ENCODE measurements at places on chromosomes 12 and 14.

- DNase-seq, result no peak
Observed at GRCh38 chr12:123648401-123648800, 14.8 kb downstream of the GTF2H3 start.

DNA sequence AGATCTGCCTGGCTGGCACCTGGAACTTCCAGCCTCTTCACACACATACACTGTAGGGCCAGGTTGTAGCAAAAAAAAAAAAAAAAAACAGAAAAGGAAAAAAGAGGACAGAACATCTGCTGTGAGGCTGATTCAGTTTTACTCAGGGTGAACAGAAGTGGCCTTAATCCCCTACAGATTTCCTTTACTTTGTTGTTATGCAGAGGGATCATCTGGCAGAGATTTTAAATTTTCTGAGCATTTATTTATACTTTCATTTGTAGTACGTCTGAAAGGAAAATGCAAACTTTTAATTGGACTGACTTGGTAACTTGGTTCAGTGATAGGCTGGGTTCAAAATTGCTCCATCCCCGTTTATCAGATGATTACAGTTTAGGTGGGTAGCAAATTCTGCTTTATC, 50.8 kb upstream of the PRICKLE1 start:
- DNase-seq, result no peak

GRCh38 chr12:101097829-101098580, 112.0 kb downstream of the SLC5A8 start:
- DNase-seq, result no peak

- DNase-seq, result no peak
Observed at GRCh38 chr12:62613081-62613480, 146.5 kb downstream of the MON2 start.

GRCh38 chr12:110907583-110907982, 12.8 kb downstream of the MYL2 start:
- DNase-seq, result no peak

DNA sequence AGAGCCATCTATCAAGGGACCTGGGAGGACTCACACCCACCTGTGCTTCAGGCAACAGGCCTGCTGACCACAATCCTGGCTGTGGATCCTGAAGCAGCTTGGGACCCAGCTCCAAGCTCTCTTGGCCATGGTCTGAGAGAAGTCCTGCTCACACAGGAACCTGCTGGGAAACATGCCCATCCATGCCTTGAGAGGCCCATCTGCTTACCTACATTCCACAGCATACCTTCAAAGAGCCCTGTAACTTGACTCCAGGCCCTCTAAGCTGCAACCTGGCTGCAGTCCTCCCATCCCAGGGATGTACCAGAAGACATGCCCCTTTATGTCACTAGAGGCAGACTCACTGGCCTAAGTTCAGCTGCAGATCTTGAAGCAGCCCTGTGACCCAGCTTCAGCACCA, 61.7 kb upstream of the AMIGO2 start:
- no peak for DNase-seq

- DNase-seq, result no peak
Observed at GRCh38 chr12:53058674-53059433, 9.0 kb downstream of the TNS2 start.

DNA sequence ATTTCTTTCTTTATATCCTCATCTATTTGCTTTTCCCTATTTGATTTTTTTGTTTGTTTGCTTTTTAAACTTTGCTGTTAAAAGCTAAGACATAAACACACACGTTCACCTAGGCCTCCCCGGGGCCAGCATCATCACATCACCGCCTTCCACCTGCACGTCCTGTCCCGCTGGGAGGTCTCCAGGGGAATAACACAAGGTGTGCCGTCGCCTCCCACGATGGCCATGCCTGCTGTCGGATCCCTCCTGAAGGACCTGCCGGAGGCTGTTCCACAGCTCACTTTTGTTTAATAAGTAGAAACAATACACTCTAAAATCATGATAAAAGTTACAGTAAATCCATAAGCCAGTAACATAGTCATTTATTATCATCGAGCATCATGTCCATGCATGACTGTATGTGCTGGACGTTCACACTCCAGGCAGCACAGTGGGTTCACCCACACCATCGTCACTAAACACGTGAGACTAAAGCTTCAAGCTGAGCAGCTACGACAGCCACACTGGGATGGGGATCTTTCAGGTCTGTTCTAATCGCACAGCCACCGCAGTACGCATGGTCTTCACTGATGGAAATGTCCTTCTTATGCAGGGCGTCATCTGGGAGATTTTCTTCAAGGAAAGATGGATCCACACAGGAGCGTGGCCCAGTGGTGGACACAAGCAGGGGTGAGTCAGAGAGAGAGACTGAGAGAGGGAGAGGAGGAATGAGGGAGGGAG, 3.6 kb downstream of the RIMBP2 start:
- DNase-seq, result no peak

All from stimulated activated CD4-positive, alpha-beta T cell treated with anti-CD3 and anti-CD28 coated beads, TNF-alpha, amount 100 ng/mL, for 1 hour (primary cell).